ENCODE measurements at places on chromosomes 7 and 10.

GRCh38 chr10:48398261-48398660, 91.8 kb downstream of the MAPK8 start:
- DNase-seq: no peak

DNA sequence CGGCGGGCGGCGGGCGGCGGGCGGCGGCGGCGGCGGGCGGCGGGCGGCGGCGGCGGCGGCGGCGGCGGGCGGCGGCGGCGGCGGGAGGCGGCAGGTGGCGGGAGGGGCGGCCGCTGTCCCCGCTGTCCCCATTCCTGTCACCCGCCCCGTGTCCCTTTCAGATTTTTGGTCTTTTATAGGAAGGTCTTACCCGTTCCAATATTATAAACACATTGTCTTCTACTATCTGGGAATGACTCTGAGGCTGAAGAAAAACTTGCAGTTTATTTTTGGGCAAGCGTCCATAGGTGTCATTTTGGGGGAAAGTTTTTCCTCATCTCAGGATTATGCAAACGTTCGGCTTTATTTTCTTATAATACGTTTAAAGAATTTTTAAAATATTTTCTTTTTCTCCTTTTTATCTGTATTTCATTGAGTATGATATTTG, 578 bp downstream of the ZNF713 start:
- DNase-seq: no peak

GRCh38 chr7:148142660-148143248, 447.8 kb upstream of the C7orf33 start:
- DNase-seq: peak; percentile 65

- peak; percentile 81 for DNase-seq
These were observed 96.0 kb downstream of the MTERF1 start for GRCh38 chr7:91784469-91784868.

- no peak for DNase-seq
These were observed 46.1 kb downstream of the PTPRN2 start for GRCh38 chr7:158541346-158542010.

DNA sequence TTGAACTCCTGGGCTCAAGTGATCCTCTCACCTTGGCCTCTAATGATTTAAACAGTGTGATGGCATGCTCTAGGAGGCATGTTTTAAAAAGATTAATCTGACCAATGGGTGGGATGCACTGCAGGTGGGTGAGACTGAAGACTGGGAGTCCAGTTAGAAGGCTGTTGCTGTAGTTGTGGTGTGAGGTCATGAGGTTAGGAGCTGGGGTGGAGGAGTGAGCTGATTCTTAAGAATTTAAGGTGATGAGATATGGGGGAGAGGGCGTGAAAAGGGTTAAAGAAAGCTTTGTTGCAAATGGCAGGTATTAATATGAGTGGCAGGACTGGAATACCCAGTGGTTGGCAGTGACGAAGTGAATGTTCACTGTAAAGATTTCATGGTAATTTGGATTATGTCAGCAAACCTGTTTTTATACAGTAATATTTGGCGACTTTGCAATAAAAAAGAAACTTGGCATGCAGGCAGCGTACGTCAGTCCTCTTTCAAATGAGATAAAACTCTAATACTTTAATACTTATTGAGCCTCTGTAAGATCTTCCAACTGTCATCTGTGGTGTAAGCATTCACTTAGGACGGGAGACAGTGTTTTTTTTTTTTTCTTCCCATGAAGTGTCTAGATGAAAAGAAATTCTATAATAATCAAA, 72.8 kb upstream of the MTPN start:
- DNase-seq: no peak

- DNase-seq: no peak
These were observed 214.2 kb downstream of the WDR11 start for GRCh38 chr10:121065330-121065729.

DNA sequence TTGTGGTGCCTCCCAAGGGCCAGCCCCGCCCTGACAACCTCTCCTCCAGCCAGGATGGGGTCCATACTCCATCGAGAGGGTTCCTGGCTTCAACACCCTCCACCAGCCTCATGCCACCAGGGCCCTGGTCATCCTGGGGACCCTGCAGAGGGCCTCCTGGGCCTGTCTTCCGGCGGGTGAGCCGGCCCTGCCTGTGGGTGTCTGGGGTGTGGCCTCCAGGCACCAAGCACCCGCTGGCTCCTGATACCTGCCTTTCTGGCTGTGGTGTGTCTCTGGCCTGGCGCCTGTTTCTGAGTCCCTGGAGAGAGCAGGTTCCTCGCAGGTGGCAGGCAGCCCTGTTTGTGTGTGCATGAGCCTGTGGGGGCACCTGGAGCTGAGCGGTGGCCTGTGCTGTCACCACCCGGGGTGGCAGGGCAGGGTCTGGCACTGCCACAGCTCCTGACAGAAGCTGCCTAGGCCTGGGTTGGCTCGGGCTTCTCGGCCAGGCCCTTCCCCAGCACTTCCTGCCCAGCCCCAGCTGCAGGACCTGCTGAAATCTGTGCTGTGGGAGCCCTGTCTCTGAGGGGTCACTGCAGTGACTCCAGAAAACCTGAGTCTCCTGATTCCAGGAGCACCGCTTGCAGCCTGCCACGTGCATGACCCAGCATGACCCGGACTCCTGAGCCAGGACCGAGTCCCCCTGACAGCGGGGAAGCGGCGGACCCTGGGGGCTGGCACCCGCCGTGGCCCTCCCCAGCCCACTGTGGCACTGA, 18.4 kb downstream of the ADAM8 start:
- no peak for DNase-seq

DNA sequence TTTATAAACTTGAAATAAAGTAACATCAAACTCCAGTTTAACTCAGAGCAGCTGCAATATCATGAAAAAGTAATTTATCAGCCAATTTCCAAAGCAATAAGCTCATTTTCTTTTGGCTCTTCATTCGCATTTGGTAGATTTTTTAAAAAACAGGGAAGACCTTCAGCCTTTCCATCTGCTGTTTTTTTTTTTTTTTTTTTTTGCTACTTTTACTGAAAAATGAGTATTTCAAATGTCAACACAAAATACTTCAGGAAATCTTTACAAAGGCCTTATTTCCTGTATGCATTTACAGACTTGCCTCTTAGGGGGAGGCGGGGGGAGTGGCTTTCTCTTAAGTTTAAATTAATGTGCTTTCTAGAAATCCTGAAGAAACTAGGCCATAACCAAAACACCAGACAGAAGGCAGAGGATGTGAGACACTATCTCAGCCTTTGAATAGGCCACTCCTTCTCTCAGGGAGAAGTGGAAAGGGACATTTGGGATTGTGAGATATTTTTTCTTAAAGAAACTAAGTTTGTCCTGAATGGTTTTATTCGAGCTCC, 91.8 kb downstream of the COL28A1 start:
- no peak for DNase-seq

GRCh38 chr7:111012149-111012548, 78.8 kb upstream of the LRRN3 start:
- no peak for DNase-seq

DNA sequence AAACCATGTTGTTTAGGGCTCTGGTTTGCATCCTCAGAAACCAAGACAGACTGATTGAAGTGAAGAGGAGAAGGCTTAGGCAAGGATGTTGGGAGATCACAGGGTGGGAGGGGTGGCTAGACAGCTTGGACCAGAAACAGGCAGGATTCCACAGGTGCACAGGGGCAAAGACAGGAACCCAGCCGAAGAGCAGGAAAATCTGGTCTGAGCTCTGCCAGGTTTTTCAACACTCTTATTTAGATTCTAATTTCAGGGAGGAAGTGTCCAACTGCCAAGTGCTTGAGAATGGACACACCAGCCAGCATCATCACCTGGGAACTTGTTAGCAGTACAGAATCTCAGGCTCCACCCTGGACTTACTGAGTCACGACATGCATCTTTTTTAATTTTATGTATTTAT, 93.8 kb downstream of the MARCHF5 start:
- no peak for DNase-seq

DNA sequence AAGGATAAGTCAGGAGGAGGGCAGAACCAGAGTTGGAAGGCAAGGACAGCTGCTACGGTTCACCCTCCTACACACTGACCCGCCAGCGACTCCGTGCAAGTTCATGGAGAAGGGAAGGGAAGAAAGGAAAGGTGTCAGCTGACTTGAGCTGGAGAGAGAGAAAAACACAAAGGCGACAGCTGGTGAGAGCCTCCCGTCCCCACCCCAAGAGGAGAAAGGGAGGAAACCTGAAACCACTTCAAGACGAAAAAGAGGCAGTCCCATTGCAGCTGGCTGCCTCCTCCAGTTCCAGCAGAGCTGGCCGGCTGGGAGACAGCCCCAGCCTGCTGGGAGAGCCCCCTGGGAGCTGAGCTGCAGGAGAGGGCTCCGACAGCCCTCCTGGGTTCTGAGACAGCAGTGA, 75.2 kb downstream of the PARD3 start:
- DNase-seq: peak; percentile 94

DNA sequence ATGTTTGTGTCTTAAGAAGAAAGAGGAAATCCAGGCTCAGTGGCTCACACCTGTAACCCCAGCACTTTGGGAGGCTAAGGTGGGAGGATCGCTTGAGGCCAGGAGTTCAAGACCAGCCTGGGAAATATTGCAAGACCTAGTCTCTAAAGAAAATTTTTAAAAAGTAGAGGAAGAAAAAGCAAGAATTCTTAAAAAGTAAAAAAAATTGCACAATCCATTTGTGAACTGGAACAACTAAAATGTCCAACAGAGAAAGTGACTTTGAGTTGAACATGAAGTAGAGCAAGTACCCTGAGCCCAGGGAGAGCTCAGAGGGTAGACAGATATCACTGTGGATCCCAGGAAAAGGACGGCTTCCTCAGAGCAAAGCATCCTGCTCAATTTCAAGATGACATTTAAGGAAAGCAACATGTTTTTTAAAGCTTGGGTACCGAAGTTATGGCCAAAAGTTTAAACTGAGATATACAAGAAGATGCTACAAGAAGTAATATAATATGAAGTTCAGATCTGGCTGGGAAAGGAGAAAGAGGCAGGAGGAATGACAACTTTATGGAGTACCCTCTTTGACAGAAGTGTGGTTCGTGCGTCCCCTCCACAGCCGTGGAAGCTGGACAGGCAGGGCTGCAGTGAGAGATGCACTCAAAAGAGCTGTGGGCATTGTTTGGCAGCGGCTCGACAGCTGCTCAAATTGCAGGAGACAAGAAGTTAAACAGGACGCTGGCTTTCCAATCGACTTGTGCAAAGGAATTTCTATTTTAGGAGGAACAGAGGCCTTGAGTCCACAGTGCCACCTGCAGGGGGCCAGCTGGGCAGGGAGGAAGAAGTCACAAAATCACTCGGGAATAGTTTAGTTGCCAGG, 201.3 kb downstream of the JCAD start:
- DNase-seq: peak; percentile 93

DNA sequence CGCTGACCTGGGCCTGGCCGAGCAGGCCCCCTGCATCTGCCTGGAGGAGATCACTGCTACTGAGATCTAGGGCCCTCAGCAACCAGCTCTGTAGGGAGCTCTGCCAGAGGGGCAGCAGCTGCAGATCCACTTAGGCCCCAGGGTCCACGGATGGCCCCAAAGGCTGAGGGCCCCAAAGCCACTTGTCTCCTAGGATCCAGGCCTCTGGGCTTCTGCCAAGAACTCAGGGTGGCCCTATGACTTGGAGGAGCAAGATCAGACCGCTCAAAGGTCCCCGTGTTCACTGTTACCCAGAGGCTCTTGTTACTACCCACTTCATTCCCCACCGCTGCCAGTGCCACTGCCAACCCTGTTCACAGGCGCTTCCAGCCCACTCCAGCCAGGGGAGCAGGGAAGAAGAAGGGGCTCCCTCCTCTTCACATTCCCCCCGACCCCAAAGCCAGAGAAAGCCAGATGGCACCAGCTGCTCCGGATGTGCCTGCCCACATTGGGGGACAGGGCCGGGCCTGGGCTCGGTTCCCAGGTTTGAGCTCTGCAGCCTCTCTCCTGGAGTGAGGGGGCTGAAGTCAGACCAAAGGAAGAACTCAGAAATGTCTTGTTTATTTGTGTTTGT, 7.6 kb downstream of the LZTS2 start:
- no peak for DNase-seq

GRCh38 chr10:1744524-1744923, 7.2 kb upstream of the ADARB2 start:
- DNase-seq: no peak
